ENCODE measurements at places on chromosomes 7 and 10.

DNA sequence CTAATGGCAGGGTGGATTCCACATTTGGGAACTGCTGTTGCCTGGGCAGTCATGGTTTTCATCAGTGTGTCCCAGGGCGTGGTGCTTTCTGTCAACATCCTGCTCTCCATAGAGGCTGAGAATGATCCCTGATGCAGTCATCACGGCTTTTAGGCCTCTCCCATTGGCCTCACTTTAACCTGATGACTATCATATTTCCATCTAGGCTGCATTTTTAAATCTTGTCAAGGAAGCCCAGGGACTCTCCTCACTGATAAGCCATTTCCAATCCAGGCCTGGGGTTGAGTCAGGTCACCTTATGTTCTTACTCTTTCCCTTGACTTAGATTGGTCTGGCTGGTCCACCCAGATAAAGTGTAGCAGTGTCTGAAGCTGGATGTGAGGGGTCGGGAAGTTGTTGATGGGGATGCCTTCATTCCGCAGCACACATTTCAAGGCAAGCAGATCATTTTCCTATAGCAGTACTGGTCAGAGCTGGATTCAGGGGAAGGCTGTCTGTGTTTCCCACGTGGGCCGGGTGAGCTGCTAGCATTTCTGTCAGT is 177.0 kb downstream of the AUTS2 start:
- DNase-seq, result peak; percentile 8

DNA sequence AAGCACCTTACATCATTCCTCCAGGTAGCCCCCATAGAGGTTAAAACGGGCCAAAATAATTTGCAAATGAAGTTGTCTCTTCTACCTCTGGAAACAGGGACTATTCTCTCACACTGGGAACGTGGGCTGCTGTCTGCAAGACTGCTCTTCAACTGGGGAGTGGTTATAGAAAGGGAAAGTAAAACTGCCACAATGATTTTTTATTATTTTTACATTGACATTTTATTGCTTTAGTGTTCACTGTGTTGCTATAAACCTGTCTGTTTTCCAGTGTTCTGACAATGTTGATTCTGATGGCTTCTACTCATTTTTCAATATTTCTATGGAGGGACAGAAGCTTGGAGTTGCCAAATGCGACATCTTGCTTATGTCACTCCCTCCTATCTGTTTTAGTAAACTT is 115.1 kb upstream of the ANTXRL start:
- DNase-seq, result no peak

DNA sequence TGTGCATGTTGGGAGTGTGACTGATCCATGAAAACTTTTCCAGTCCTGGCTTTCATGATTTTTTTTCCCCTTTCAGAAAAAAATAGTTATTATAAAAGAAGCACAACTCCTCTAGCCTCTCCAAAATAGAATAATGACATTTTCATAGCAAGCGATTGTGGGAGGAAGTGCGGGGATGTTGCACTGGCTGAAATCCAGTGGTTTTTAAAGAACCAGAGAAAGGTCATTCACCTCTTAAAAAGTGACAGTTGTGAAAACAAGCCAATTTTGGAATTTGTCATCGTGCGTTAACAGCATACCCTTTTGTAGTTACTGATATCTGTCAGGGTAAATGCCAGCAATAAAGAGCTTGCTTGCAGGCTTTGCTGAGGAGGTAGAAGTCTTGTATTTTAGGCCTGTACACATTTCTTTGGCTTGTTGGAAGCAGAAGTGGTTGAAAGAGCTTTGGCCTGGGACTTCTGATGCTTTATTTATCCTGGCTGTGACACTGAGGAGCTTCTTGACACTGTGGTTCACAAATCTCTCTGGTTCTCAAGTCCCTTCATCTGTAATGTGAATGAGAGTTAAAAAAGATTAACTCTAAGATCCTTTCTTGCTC is 545.9 kb downstream of the REEP3 start:
- no peak for DNase-seq

- DNase-seq, result no peak
These were observed 1013.1 kb downstream of the KCNMA1 start for GRCh38 chr10:76624470-76624869.

- DNase-seq, result no peak
These were observed 37.7 kb downstream of the CCDC71L start for GRCh38 chr7:106623315-106623660.

- no peak for DNase-seq
These were observed 163.2 kb downstream of the TNS3 start for GRCh38 chr7:47418601-47419309.

- DNase-seq, result peak; percentile 75
These were observed 162.6 kb upstream of the AKR1E2 start for GRCh38 chr10:4663162-4663992.

- no peak for DNase-seq
These were observed 452.7 kb downstream of the DPP6 start for GRCh38 chr7:154504918-154505317.

- no peak for DNase-seq
These were observed 1.3 kb upstream of the MUC12 start for GRCh38 chr7:100968031-100968430.

- no peak for DNase-seq
These were observed 16.2 kb downstream of the TMEM72 start for GRCh38 chr10:44927352-44927751.

DNA sequence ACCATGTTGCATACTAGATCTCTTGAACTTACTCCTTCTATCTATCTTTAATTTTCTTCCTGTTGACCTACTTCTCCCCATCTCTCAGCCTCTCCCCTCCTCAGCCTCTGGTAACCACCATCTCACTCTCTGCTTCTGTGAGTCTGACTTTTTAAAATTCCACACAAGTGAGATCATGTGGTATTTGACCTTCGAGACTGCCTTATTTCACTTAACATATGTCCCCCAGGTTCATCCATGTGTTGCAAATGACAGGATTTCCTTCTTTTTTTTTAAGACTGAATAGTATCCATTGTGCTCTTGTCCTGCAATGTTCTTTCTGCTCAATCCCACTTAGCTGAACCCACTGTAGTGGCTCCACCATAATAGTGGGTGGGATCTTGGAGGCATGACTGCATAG is 51.4 kb upstream of the DNAJC1 start:
- DNase-seq, result no peak

DNA sequence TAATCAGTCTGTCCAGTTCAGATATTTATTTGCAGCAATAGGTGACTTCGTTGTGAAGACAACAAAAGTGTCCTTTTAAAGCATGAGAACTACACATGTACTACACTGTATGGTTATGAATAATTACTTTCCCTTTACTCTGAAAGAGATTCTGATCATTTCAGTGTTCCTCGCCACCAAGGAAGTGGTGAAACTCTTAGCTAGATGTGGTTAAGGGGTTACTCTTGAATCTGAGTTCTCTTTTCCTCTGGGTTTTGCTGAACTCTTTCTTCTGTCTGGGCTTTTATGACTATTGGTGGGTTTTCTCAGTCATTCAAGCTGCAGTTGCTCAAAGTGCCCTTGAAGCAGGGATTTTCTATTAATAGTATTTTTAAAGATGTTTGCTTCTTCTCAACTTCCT is 127.9 kb upstream of the SEM1 start:
- DNase-seq, result no peak

DNA sequence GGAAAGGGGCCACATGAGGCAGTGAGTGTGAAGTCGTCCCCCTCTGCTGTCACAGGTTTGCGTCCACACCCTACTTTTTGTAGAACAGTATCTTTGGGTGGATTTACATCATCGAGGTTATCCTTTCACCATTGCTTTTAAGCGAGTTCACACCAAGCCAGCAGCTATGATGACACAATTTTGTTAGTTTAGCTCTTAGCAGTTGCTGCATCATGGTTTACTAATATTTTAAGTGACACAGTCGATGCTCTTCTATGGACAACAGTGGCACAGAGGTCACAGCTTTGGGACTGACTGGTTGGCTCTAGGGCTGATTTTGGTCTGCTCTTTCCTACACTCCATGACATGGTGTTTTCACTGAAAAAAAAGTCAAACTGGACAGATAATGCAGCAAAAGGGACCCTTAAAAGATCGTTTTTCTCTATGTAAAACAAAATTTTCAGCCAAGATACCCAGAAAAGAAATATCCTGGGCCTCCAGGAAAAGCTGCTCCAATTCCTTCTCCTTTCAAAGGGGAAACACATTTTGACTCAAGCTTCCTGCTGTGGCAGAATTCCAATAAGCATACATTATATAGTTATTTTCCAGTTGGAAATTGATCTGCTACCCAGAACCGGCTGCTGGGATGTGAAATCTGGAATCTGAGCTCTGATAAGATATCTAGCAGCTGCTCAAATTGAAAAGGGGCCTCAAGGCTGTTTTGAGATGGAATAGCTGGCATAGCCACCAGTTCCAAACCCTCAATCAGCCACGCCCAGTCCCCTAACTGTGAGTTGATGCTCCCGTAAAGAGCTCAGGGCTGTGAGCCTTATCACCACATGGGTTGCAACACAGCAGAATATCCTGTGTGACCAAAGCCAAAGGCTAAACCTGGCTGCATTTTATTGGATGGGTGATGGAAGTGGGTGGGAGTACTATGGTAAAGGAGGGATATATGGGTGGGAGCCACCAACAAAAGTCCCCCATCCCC is 114.2 kb downstream of the SMURF1 start:
- no peak for DNase-seq

DNA sequence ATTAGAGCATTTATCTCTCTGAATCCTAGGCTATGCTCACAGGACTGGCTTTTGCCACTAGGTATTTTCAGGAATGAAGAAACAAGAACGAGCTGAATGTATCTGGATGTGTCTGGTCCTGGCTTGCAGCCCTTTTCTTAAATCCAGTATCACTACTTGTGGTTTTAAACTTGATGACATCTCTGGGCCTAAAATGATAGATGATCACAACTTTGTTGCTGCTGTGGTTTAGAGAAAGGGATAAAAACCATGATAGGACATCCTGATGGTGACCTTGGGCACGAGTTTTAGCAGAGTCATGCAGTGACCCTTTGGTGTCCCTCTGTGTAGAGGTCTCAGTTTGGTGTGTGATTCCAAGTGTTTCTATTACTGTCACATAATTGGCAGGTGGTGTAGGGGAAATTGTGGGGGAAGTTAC is 31.7 kb upstream of the SEMA3C start:
- no peak for DNase-seq

DNA sequence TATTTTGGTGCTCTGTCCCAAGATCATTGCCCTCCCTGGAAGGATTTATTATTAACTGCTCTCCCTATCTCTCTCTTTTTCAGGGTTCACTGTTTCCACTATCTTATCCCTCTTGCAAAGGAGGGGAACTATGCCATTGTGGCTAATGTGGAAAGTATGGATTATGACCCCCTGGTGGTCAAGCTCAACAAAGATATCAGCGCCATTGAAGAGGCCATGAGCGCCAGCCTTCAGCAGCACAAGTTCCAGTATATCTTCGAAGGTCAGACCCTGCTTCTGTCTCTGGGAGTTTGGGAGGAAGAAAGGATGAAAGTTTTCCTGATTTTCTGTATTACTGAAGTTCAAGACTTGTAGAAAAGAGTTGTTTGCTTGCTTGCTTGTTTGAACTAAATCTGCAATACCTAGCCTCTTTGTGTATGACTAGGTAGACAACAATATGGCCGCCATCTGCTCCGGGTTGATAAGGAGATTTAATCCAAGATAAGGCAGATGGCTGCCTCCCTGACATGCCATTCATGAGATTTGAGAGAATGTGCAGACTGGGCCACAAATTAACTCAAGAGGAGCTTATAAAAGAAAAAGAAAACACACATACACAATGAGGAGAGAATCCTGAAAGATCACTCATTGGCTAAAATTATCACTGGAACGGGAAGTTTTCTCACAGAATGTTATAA is 122.2 kb upstream of the LRGUK start:
- DNase-seq, result no peak

DNA sequence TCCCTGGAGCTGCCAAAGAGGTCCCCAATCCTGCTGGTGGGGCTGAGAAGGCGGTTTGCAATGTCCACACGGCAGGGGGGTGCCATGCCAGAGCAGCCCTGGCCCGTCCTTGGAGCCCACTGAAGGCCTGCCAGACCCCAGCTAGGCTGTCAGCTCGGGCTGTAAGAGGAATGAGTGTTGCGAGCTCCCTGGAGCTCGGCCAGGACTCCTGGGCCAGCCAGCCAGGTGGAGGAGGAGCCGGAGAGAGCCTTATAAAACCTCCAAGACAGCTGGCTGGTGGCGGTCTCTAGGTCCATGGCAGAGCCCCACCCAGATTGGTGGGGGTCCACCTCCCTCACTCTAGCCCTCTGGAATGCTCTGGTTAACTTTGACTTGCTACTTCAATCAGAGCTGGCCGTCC is 55.1 kb upstream of the CALN1 start:
- DNase-seq, result no peak

DNA sequence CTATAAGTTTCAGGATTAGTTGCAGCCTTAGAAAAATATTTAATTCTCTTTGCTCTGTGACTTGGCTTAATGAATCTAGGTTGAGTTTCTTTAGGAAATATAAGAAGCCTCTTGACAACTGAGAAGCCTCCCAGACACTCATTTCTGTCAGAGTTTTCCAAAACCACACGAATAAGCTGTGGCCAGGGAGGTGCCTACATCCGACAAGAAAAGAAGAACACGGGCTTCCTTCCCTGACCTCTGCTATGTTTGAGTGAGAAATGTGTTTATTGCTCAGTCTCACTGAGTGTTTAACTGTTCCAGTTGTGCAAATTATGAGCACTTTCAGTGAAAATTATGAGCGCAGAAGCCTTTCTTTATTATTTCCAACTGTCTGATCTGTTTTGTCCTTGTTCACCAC is 105.0 kb downstream of the TRIL start:
- no peak for DNase-seq

- DNase-seq, result no peak
These were observed 591.9 kb downstream of the GALNT17 start for GRCh38 chr7:71723859-71724258.

- no peak for DNase-seq
These were observed 193.9 kb upstream of the AGR3 start for GRCh38 chr7:17075601-17076255.

GRCh38 chr7:95429241-95429990 is 5.4 kb downstream of the PON2 start:
- DNase-seq, result no peak

GRCh38 chr7:98305951-98306535 is 24.6 kb downstream of the BRI3 start:
- DNase-seq, result no peak

DNA sequence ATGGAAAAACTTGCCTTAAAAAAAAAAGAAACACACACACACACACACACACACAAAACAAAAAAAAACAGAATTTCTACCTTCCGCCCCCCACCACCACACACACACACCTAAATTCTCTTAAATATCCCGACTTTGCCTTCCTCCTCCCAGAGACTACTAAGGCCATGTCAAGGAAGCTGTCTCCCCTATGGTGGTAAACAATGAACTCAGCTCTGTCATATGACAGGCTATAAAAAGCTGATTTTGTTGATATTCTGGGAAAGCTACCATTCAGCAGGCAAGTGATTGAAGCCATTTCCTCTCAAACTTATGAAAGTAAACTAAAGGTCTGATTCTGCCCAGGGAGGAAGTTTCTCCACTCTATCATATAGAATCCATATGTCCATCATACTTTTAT is 471.0 kb downstream of the GFRA1 start:
- DNase-seq, result no peak

DNA sequence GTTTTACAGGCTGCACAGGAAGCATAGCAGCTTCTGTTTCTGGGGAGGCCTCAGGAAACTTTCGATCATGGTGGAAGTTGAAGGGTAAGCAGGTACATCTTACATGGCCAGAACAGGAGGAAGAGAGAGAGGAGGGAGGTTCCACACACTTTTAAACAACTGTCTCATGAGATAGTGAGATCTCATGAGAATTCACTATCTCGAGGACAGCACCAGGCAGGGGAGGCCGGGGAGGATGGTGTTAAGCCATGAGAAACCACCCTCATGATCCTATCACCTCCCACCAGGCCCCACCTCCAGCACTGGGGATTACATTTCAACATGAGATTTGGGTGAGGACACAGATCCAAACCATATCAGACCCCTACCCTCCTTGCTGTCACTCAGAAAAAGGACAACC is 23.7 kb downstream of the ZNF503 start:
- DNase-seq, result no peak

GRCh38 chr10:62467527-62467926 is 93.4 kb downstream of the ZNF365 start:
- no peak for DNase-seq

All from thoracic aorta (tissue), 2 donors.